ENCODE measurements at places on chromosomes 3 and 15.

DNA sequence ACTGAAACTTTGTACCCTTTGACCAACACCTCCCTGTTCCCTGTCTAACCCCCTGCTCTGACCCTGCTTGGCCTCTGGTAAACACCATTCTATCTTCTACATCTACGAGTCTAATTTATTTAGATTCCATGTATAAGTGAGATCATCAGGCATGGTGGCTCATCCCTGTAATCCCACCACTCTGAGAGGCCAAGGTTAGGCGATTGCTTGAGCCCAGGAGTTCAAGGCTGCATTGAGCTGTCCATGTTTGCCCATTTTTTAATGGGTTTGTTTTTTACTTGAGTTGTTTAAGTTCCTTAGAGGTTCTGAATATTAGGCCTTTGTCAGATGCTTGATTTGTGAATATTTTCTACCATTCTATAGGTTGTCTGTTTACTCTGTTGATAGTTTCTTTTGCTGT is 16.9 kb downstream of the FBXW12 start:
- DNase-seq = no peak

GRCh38 chr15:33988384-33988783 is 20.1 kb downstream of the CHRM5 start:
- no peak for DNase-seq

- no peak for DNase-seq
Measured at GRCh38 chr3:189967254-189967865, 153.3 kb downstream of the P3H2 start.

- no peak for DNase-seq
Measured at GRCh38 chr15:62392376-62392775, 227.3 kb upstream of the C2CD4B start.

- DNase-seq = no peak
Measured at GRCh38 chr3:79002465-79003372, 765.1 kb downstream of the ROBO1 start.

GRCh38 chr15:57685306-57686095 is 21.0 kb upstream of the POLR2M start:
- DNase-seq = no peak

DNA sequence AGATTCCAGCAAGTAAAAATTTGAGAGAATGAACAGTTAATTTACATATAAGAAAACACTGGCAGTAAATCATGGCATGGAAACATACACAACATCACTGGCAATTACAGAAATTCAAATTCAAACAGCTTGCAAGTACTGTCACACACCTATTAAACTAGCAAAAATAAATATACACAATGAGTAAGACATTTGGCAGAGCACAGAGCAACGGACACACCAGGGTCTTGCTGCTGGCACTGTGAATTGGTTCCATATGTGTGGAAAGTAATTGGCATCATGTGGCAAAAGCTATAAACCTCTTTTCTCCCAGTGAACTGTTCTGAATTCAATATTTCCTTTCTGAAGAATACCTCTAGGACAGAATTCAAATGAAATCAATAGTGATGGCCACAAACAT is 78.3 kb downstream of the LRRK1 start:
- no peak for DNase-seq

GRCh38 chr3:72996121-72996472 is 514 bp upstream of the PPP4R2 start:
- no peak for DNase-seq

DNA sequence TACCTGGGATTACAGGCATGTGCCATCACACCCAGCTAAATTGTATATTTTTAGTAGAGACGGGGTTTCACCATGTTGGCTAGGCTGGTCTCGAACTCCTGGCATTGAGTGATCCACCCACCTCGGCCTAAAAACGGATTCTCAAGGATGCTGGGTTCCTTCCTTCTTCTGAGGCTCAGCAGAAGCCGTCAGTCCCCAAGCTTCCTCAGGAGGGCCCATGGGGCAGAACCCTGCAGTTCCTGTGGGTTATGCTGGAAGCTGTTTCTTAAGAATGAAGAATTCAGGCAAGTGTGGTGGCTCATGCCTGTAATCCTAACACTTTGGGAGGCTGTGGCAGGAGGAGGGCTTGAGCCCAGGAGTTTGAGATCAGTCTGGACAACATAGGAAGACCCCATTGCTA is 29.0 kb upstream of the ZNF710 start:
- DNase-seq = no peak

- no peak for DNase-seq
Measured at GRCh38 chr15:75178938-75179745, 22.5 kb upstream of the C15orf39 start.

GRCh38 chr15:83734487-83734886 is 80.6 kb downstream of the ADAMTSL3 start:
- no peak for DNase-seq

GRCh38 chr3:113829576-113830354 is 8.8 kb upstream of the GRAMD1C start:
- DNase-seq = no peak

GRCh38 chr15:51119120-51119519 is 24.4 kb upstream of the TNFAIP8L3 start:
- DNase-seq = no peak

DNA sequence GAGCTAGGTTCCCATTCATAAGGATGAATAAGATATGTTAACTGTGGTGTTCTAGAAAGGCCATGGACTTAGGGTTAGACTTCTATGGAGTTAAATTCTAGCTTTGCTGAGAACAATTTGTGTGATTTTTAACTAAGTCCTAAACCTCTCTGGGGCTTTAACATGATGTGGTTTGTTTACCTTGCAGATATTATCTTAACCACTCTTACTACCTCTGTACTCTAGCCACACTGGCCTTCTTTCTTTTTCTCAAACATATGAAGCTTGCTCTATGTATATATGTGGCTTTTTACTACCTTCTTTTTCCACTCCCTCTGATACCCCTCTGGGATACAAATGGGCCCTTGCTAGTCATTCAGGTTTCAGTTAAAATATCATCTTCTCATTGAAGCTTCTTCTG is 108.4 kb downstream of the ZNF609 start:
- DNase-seq = no peak

GRCh38 chr3:99373088-99373845 is 265.1 kb upstream of the COL8A1 start:
- no peak for DNase-seq

- no peak for DNase-seq
Measured at GRCh38 chr3:134857776-134858362, 62.8 kb downstream of the EPHB1 start.
